ENCODE measurements at places on chromosomes 2 and 18.

- peak; percentile 48 for DNase-seq
These were observed 3.4 kb downstream of the TMEM18 start for GRCh38 chr2:673615-674320.

DNA sequence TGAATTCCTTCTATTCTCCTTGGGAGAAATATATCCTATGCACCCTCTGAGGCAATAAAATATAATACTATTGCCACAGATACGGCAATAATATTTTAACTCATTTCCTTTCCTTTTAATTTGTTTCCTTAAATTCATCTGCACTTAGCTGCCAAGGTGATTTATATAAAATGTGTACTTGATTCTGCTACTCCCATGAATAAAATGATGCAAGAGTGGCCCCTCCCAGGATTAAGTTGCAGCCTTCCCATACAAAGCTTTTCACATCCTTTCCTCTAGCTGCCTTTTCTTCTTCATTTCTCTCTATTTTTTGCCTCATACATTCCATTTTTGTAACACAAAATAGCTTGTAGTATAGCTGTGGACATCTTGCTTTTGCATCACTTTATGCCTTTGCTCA is 464.1 kb upstream of the ZEB2 start:
- no peak for DNase-seq

GRCh38 chr18:37553633-37554398 is 11.8 kb downstream of the CELF4 start:
- no peak for DNase-seq

GRCh38 chr2:203578759-203579643 is 43.9 kb upstream of the RAPH1 start:
- DNase-seq = no peak

- no peak for DNase-seq
These were observed 110.0 kb downstream of the TCF4 start for GRCh38 chr18:55477860-55478581.

DNA sequence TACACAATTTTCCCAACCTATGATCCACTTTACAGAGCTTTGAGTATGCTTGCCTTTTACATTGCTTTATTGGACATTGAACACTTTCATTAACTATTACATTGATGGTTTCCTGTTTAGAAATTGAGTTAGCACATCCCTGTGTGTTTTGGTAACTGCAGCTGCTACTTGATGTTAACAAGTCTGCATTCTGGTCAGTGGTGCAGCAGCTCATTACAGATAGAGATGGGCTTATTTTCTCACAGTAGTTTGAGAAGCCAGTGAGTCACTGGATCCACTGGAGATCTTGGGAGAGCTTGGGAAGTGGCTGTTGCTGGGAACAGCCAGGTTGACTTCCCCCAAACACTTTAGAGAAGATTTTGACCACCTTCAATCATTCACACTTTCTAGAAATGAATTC is 150.5 kb downstream of the ARHGAP15 start:
- DNase-seq = no peak

- DNase-seq = no peak
These were observed 50.0 kb downstream of the MC4R start for GRCh38 chr18:60322591-60322990.

DNA sequence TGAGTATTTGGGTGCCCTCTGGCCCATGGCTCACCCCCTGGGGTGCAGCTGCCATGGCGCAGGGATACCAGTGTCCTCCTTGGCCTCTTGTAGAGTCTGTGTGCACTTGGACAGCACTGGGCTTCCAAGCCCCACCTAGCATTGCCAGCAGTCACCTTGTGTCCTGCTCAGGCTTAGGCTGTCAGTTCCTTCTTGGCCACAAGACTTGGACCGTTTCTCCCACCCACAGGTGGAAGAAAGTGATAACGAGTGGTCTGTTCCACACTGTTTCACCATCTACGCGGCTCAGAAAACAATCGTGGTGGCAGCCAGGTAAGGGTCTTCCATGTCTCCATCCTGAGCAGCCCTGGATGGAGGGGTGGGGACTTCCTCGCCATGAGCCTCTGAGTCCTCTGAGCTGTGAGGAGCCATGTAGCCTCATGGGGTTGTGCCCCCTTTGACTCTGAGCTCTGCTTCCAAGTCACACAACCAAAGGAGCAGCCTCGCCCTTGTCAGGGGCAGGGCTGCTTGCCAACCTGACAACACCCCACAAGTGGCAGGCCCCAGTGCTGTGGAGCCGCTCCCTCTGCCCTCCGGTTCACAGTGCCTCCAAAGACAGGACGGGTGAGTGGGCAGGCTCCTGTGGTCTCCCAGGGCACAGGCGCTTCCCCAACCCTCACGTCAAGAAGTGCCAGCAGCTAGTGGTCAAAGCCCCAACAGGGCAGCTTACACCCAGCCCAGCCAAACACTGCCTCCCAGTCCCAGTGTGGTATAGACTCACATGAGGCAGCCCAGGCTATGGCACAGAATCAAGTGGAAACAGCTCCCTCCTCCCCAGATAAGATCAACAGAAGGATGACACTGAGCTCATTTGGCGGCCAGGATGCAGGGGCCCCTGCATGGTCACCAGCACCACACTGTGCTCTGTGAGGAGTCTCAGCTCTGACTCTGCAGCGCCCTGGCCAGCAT is 18.4 kb downstream of the STK25 start:
- DNase-seq = no peak

DNA sequence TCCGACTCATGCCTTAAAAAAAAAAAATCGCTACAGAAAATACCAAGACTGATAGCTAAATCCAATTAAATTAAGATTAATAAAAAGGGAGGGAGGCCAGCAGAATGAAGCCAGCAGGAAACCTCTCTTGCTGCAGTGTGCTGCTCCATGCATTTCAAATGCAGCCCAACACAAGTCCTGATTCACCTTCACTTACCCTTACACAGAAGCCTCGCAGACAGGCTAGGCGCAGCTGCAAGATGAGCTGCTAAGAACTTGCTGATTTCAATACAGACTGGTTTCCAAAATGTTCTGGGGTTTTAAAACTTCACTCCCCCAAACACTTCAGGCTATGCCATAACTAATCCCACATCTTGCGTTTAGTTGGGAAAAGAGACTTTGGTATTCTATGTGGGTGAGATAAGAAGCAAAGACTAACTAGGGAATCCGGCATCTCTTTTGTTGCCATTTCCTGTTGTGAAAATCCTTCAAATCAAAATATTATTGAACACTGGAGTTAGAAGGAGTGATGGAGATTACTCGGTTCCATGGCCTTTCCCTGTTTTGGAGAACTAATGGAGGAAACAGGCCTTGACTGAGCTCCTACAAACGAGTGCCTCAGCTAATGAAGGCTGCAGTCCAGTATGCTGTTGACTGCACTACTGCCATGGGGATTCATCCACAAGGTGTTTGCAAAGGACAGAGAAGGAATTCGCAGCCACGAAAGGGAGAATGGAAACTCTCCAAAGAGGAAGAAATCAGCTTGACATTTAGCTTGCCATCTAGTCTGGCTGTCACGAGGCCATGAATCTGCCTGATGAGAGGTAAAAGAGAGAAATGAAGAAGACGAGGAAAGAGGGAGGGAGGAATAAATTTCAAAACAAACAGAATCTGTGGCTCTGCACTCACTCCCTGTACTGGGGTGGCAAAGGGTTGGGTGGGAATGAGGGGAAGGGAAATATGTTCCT is 67.3 kb downstream of the CLHC1 start:
- DNase-seq = no peak

- no peak for DNase-seq
These were observed 292.5 kb upstream of the SALL3 start for GRCh38 chr18:78686976-78687685.

DNA sequence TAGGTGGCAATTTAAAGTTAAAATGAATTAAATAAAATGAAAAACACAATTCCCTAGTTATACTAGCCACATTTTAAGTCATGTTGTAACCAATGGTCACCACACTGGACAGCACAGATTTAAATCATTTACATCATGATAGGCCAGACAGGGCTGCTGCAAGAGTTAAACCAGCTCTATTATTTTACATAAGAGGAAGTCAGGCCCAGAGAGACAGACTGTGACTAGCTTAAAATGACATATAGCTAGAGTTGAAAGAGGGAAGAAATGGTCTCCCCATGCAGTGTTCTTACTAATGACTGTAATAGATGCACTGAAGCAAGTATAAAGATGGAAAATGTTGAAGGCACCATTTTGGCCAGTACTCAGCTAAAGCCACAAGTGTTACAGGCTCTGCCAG is 69.6 kb downstream of the SLC66A3 start:
- no peak for DNase-seq

- DNase-seq = no peak
These were observed 47.5 kb upstream of the ACYP2 start for GRCh38 chr2:54067851-54068375.

DNA sequence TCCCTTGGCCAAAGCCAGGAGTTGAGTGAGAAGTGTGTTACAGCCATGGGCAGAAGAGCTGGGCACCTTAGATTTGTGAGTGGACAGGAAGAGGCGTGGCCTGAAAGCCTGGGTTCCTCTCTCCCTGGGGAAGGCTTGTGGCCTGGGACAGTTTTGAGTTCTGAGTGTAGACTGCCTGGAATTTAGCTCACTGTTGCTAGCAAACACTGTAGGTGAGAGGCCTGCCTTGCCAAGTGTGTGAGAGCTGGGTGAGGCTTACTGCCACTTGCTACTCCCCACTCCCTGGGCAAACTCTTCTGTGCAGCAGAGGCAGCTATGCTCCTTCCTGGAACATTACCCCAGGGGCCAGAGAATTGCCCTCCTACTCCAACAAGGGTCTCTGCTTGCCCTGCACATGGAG is 150.0 kb upstream of the GALNT5 start:
- DNase-seq = no peak

DNA sequence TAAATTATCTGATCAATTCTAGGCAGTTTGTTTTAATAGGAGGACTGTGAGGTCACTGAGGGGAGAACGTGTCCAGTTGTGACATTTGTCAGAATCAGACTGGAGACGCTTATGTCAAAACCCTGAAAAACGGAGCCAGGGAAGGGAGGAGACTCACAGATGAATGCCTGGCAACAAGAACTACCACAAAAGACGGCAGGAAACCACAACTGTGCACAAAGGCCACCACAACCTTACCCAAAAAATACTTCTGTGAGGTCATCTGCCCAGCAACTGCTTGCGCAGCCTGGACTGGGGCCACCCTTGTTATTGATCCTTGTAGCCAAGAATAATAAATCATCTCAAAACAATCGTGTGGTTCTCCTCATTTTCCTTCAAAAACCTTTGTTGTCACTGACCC is 173.0 kb upstream of the ALKAL2 start:
- no peak for DNase-seq

GRCh38 chr2:122980671-122981070 is 1044.4 kb upstream of the CNTNAP5 start:
- DNase-seq = no peak

GRCh38 chr18:60066219-60066975 is 166.6 kb downstream of the PMAIP1 start:
- DNase-seq = no peak

GRCh38 chr2:84494070-84494469 is 22.2 kb upstream of the DNAH6 start:
- DNase-seq = peak; percentile 70

DNA sequence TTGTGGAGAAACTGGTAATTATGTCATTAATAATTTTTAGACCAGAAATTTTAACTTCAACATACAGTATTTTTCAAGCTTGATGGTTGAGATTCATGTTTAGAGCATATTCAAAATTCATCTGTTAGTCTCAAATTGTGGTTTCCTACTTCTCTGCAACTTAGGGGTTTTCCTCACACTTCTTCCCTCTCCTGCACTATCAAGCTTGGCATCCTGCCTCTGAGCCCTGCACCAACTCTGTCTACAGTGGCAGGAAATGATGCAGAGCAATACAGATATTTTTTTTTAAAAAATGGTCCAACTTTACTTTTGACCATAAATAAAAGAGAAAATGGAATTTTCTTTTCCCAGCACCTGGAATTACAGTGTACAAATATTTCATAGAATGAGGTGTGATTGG is 247.3 kb downstream of the NUP35 start:
- DNase-seq = peak; percentile 26

- no peak for DNase-seq
These were observed 180.0 kb upstream of the TPO start for GRCh38 chr2:1233281-1233680.

DNA sequence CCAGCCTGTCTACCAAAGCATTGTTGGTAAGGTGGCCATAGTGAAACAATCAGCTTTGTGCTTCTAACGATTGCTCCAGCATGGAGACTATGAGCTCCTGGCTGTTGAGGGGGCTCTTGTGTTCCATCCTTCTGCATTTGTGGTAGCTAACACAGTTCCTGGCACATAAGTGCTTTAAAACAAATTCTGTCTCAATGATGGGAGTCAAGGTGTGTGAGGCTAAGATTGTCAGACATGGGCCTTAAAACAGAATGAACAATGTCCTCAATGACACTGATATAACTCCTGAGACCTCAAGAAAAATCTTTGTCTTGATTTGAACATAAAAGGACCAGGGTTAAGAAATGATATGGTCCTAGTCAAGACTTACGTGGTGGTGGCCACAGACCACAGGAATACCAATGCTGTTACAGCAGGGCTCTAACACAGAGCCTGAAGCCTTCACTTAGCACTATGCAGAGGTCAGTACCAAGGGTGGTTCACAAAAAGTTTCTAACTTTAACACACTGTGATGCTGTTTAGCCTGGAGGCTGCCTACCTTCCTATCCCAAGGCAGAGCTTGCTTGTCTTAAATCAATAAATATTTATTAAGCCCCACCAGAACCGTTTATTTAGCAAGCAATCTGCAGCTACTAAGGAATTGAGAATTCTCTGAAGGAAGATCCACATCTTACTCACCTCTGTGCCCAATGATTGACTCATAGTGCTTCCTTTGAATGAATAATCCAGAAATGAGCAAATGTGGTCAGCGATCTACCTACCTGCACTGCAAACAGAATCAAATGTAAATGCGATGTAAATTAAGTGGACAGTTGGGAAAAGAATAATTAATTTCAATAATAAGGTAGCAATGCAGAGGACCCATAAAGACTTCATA is 35.1 kb downstream of the EVA1A start:
- DNase-seq = no peak

GRCh38 chr2:241629762-241630435 is 7.1 kb downstream of the THAP4 start:
- DNase-seq = no peak

DNA sequence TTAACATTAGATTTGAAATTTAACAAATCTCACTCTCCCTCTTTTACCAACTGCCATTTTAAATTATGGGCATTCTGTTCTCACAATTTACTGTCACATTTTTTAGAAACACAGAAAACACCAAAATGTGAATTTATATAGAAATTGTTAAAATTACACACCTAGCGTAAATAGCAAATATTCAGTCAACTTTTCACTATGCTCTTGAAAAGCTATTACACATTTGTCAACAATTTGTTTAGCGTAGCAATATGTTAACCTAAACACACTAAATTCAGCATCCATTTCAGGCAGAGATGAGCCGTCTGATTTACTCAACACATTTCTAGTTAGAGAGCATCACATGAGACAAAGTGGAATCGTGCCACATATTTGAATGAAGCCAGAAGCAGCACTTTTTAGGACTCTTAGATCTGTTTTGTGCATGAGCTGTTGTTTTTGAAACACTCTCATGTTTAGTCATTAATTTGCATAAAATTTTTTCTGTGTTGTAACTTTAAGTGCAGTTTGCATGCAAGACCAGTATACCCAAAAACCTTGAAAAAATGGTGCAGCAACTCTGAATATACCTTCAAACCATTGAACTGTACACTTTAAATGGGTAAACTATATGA is 8.2 kb downstream of the TTC32 start:
- DNase-seq = no peak
